Lower lobe of right lung (tissue), 2 donors: ENCODE measurements at places on chromosomes 4 and X.

DNA sequence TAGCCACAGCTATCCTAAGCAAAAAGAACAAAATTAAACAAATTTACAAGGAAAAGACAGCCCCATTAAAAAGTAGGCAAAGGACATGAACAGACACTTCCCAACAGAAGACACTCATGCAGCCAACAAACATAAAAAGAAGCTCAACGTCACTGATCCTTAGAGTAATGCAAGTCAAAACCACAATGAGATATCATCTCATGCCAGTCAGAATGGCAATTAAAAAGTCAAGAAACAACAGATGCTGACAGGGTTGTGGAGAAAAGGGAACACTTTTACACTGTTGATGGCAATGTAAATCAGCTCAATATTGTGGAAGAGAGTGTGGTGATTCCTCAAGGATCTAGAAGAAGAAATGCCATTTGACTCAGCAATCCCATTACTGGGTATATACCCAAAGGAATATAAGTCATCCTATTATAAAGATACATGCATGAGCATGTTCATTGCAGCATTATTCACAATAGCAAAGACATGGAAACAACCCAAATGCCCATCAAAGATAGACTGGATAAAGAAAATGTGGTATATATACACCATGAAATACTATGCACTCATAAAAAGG lies 163.0 kb upstream of the TET2 start:
- DNase-seq: no peak

GRCh38 chr4:151567056-151567455 lies 158.1 kb downstream of the FHIP1A start:
- no peak for DNase-seq

DNA sequence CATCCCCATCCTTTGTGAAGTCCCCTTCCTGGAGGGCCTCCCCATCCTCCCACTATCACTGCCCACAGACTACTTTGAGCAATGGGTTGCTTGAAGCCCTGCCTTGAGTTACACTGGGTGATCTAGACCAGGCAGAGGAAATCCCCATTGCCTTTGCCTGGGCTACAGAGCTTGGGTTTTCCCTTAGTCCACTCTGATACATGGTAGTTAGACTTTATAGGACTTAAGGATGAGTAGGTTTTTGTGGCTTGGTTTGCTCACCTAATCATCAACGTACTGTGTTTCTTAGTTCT lies 56.6 kb downstream of the TMEM131L start:
- no peak for DNase-seq

- DNase-seq: no peak
Observed at GRCh38 chr4:29311247-29311646, 1408.9 kb upstream of the PCDH7 start.

DNA sequence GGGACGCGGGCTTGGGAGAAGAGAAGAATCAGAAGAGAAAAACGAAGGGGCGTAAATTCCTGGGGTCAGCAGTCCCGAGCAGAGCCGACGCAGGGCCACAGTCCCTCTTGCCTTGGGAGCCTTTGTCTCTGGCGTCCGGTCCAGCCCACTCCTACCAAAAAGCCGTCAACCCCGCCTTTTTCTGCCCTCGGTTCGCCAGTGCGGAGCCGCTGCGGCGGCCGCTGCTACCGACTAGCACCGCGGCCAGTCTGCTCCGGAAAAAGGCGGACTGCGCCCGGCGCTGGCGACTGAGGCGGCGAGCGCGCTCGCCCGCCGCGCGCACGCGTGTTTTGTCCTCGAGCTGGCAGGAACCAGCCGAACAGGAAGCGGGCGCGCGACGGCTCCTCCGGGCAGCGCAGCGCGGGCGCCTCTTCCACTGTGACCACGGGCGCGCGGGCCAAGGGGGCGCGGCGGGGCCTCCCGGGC lies 502 bp downstream of the HNRNPDL start:
- DNase-seq: no peak

GRCh38 chr4:16801356-16801755 lies 97.1 kb downstream of the LDB2 start:
- no peak for DNase-seq

DNA sequence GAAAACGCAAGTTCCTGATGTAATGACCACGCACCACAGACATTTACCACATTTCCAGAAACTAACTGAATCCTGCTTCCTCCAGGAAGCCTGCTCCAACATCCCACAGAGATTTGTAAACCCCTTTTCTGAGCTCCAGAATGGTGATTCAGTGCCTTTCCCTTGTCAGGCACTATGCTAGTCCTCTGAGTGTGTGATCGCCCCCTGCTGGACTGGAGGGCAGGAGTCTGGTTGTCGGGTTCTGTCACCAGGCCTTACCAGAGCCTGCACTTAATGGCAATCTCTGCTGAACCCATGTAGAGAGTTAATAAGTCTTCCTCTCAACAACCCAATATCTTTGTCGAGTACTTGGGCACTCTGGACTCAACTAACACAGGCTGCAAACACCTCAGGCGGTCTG lies 14.5 kb upstream of the KDM5C start:
- DNase-seq: no peak

GRCh38 chr4:82678051-82678450 lies 116.3 kb upstream of the TMEM150C start:
- DNase-seq: no peak

DNA sequence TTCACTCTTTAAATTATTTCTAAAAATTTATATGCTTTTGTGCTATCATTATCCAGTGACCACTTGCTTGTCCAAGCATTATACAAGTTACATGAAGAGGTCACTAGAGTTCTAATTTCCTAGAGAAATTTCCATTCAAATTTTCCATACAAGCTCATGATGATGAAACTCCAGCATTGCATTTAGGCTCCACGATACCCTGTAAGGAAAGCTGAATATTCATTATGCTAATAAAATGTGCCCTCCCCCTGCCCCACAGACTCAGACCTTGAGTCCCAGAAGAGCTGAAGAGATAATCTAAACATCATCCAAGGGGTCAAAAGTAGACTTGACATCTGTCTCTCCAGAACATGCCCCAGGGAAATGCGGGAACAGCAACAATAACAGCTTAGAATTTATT lies 19.6 kb upstream of the FAM156A start:
- no peak for DNase-seq

- DNase-seq: no peak
Observed at GRCh38 chr4:146525754-146526153, 4.0 kb upstream of the SLC10A7 start.
